ENCODE measurements at places on chromosomes 6 and 20.

- no peak for DNase-seq
Observed at GRCh38 chr6:153121311-153121710, 9.8 kb downstream of the RGS17 start.

GRCh38 chr6:2114100-2114499 is 131.3 kb downstream of the GMDS start:
- no peak for DNase-seq

- no peak for DNase-seq
Observed at GRCh38 chr20:5829241-5829809, 79.1 kb downstream of the SHLD1 start.

DNA sequence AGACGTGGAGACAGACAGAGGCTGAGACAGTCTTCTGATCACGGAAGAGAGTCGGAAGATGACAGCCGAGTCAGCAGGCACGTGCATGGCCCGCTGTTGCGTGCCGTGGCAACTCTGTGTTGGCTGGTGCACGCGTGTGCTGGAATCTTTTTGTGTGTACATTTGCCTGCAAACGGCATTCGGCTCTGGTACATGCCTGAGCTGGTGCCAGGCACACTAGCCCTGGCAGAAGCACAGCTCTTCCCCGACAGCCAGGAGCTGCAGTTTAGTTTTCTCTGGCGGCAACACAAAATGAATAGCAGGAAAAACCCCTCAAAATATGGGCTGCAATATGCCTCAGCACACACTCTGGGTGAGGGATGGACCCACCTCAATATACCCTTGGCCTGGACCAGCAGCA is 769 bp upstream of the PDYN start:
- DNase-seq = no peak

- DNase-seq = no peak
Observed at GRCh38 chr6:85865420-85866369, 223.0 kb upstream of the SYNCRIP start.

DNA sequence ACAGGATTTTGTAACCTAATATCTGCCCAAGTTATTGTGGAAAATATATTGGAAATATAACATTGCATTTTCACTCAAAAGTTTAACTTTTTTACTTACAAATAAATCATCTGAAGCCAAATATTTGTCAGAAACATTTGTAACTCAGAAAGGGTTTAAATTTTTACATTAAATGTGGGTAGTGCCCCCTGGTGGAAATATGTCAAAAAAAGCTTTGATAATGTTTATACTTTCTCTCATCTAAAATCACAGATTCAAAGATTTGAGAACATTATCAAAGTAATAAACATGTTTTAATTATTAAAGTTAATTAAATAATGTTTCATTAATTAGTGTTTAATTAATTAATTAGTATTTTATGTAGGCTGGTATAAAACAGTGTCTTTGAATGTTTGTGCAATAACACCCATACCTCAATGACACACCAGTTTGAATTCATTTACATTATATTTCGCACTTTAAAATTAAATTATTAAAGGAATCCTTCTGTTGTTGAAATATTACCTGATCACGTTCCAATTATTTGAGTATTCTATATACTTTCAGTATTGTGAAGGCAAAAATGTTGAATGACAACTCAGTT is 320.1 kb upstream of the FKBP1C start:
- no peak for DNase-seq

DNA sequence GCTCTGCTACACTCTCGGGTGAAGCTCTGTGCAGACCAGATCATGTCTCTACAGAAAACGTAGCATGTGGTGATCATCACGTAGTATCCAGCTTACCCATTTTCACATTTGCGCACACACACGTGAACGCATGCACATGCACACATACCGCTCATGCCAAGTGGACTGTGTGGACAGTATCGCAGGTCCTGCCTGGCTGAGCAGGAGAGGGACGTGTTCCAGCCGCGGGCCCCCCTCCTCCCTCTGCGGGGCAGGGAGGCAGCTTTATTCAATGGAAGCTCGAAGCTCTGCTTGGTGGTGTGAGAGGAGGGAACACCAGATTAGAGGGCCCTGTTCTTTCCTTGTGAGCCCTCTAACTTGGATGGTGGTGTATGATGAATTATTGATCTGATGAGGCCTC is 51.1 kb downstream of the CDH26 start:
- DNase-seq = no peak

- no peak for DNase-seq
Observed at GRCh38 chr6:145051661-145052060, 683.7 kb downstream of the EPM2A start.

GRCh38 chr20:36118371-36118770 is 36.2 kb upstream of the EPB41L1 start:
- DNase-seq = no peak

DNA sequence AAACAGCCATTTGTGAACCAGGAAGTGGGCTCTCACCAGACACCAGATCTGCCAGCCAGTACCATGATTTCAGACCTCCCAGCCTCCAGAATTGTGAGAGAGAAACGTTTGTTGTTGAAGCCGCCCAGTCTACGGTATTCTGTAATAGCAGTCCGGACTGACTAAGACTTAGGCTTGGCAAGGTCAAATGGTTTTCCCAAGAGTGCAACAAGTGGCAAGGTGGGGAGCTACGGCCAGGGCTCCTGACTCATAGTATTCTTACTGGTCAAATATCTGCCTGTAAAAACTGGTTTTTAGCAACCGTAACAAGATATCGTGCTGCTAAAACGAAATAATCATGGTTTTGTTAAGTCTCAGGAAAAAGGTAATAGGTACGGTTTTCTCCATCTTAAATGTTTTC is 37.8 kb downstream of the MCUR1 start:
- no peak for DNase-seq

DNA sequence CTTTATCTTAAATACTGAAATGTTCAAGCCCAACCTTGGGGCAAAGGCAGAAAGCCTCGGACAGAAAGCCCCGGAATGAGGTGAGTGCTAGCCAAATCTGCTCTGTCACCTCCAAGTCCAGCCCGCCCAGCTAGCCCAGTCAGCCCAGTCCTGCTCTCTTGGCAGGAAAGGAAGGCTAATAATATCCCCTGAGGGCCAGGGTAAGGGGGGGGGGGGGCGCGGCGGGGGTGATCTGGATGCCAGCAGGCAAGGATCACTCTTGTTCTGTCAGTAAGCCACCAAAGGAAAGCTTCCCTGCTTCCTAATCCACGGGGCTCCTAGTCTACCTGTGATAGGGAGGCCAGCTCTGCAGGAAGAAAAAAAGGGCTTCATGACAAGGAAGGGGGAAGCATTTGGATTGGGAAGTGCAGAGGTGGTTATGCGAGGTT is 1.1 kb downstream of the NDRG3 start:
- no peak for DNase-seq

- no peak for DNase-seq
Observed at GRCh38 chr20:2656471-2657117, 4.2 kb downstream of the NOP56 start.
